Germinal center (tissue), 1 donor: ENCODE measurements at places on chromosomes 3 and 15.

- DNase-seq: no peak
Observed at GRCh38 chr15:36430726-36431265, 148.6 kb upstream of the CDIN1 start.

DNA sequence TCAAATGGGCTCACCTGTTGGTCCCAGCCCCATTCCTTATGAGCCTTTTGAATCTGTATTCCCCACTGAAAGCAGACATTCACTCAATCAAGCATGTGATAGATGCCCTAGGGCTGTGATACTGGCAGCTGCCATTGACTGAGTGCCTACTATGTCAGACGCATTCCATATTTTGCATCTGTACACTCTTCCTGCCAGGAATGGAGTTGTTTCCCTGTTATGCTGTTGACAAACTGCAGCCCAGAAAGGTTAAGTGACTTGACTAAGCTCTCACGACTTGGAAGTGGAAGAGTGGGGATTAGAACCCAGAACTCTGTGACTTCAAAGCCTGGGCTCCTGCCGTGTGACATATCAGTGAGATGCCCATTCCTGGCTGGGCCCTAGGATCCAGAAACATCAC is 211.4 kb downstream of the RPLP1 start:
- no peak for DNase-seq

DNA sequence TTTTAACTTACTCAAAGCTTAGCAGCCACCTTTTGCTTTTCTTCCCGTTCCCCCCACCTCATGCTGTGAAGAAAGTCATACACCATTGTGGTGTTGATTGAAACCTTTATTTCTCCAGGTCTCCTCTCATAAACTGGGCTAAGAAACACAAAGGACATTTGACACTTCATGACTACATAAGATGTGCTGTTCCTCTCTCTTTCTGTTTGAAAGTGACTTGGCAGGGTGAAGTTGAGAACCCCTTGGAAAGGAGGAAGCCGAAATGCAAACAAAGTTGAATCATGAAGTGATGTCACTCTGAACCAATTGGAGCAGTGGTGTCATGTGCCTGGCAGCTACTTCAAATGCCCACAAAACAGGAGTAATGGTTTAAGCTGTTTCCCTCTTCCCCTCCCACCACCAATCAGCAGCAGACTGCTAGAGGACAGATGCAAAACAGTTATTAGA is 174.7 kb downstream of the IGF1R start:
- DNase-seq: no peak

DNA sequence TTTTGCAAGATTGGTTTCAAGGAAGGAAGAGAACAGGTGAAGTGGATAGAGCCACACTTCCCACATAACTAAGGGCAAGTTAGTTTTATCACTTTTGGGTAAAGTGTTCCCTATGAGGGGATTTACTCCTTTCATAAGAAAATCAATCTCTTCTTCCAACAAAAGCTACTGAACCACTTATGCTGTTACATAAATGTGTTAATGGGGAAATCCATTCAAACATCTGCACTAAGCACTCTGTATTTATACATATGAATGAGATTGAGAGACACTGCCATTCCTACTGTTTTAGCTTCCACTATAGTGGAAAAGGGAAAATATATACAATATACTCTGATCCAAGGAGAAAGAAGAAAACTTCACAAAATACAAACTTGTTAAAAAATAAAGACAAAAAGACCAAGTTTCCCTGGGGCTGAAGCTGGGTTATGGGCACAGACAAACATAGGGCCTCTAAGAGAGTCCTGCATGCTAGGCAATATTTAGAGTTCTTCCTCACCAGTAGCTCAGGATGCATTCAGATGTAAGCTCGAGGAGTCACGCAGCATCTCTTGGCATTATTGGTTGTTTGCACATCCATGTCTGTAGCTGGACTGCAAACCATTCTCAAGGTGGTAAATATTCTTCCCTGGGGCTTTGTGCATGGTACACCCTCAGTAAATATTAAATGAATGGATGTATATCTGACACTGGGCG is 454.2 kb downstream of the FGF12 start:
- DNase-seq: no peak

- no peak for DNase-seq
Observed at GRCh38 chr3:146093896-146094295, 67.1 kb downstream of the PLOD2 start.

- no peak for DNase-seq
Observed at GRCh38 chr3:4841776-4842440, 137.3 kb upstream of the BHLHE40 start.

DNA sequence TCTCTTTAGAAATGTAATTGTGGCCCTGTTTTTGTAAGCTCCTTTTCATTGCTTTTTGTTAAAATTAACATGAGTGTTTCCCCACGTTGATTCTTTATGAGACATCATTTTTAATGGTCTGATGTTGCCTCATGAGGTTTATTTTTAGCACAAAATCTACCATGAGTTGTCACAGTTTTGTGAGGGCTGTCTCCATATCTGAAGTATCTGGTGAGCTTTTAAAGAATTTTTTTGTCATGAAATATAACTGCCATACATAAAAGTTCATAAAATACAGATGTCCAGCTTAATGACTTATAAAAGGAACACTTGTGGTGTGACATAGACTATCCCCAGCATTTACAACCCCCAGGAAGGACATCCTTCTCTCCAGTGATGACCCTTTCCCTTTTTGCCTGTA is 34.3 kb upstream of the CEMIP start:
- DNase-seq: no peak

DNA sequence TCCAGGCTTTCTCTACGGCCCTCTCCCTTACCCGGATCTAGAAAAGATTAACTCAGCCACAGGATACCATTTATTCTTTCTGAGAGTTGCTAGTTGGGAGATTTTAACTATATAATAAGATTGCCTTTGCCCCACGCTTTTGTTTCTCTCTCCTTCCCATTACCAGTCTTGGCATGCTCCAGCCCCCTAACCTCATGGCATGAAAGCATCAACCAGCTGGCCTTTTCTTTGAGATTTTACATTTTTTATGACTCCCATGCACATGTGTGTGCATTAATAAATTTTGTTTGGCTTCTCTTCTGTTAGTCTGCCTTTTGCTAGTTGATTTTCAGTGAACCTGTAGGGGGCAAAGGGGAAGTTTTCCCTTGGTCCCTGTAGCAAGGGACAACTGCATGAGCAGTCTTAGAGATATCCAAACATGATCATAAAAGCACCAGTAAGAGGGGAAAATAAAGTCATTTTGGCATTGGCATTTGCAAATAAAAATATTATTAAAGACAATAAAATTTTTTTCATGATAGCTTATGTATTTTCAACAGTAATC is 73.6 kb downstream of the OXSM start:
- DNase-seq: no peak

- DNase-seq: no peak
Observed at GRCh38 chr15:57873564-57874209, 167.2 kb downstream of the POLR2M start.

DNA sequence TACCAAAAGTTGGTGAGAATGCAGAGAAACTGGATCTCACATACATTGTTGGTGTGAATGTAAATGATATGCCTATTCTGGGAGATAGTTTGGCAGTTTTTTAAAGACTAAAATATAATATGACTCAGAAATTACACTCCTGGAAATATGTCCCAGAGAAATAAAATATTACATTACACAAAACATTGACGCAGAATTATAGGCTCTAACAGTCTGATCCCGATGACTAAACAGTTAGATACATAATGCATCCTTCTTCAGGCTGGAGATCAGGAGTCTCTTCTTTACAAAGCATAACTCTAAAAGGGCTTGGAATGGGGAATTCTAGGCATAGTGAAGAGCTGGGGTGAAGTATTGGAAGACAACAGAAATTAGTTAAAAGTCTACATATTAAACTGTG is 586.2 kb upstream of the NECTIN3 start:
- no peak for DNase-seq

DNA sequence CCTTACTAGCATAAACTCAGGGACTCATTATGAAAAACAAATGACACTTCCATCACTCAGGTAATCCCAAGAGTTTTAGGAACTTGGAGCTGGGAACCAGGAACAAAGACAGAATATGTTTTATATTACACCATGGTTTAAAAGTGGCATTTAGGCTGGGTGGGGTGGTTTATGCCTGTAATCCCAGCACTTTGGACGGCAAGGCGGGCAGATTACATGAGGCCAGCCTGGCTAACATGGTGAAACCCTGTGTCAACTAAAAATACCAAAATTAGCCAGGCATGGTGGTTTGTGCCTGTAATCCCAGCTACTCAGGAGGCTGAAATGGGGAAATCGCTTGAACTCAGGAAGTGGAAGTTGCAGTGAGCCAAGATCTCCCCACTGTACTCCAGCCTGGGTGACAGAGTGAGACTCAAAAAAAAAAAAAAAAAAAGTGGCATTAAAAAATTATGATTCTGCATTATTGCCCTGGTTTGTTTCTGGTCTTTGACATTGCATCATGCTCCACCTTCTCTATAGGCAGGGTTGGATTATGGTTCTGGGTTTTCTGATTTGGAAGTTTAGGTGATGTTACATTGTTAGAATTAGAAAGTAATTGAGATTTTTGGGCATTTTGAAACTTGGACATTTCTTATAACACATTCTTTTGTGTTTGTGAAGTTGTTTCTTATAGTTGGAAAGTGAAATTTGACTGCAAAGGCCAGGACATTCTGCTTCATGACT is 19.0 kb downstream of the SQOR start:
- no peak for DNase-seq

- DNase-seq: no peak
Observed at GRCh38 chr3:49026536-49026935, 2.7 kb downstream of the IMPDH2 start.

GRCh38 chr3:67215690-67216089 is 217.6 kb downstream of the KBTBD8 start:
- DNase-seq: no peak

- no peak for DNase-seq
Observed at GRCh38 chr3:188605231-188605630, 451.3 kb downstream of the LPP start.

DNA sequence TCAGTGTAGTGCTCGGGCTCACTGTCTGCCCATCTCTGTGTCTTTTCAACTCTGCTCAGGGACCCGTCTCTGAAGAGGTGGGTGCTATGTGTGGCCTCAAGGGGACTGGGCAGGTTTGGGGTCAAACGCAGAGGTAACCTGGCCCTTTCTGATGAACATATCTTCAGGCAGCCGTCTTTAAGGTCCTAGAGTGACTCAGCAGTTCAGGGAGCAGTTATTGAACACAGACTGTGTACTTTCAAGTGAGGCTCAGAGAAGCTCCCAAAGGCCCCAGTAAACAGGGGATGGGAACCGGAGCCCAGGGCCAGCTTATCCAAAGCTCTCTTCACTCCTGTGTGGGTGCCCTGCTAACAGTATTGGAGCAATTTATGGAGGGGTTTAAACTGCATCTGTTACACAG is 73.1 kb downstream of the WDR76 start:
- DNase-seq: no peak

GRCh38 chr15:55770261-55770660 is 27.3 kb upstream of the PRTG start:
- no peak for DNase-seq

GRCh38 chr3:118059096-118059495 is 975.5 kb downstream of the IGSF11 start:
- DNase-seq: no peak

GRCh38 chr3:162704238-162704637 is 1207.6 kb downstream of the OTOL1 start:
- no peak for DNase-seq

DNA sequence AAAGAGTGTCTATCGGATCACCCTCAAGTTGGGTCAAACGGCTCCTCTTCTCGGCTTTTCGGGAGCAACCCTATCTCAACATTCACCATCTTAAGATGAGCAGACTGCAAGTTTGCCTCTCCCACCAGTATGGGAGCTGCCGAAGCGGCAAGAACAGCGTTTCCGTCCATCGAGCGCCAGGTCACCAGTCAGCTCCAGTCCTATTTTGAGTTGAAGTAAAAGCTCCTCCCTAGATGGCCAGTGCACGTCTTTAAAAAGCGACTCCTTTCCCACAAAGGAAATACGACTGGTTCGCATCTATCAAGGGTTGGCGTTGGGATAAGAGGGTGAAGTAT is 369 bp upstream of the U2SURP start:
- DNase-seq: no peak

GRCh38 chr15:41928637-41929620 is 35.1 kb upstream of the SPTBN5 start:
- DNase-seq: peak; percentile 72

DNA sequence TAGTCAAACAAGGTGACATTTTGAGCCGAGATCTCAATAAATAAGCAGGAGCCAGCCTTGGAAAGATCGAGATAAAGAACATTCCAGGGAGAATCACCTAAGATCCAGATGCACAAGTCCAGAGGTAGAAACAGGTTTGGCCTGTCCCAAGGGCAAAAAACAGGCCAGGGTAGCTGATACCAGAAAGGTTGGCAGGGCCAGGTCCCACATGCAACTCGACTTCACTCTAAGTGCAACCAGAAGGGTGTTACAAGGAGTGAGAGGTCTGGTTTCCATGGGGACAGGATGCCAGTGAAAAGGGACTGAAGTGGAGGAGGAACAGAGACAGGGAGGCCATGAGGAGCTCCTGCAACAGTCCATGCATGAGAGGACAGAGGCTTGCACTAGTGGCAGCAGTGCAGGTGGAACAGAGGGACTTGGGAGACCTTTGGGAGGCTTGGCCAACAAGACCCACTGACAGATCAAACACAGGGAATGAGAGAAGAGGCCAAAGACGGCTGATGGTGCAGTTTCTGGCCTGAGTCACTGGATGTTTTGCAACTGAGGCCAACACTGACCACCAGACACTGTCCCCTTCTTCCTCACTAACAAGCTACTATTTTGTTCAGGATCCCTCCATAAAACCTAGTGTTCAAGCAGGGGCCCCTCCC is 5.2 kb downstream of the TPRA1 start:
- DNase-seq: no peak

DNA sequence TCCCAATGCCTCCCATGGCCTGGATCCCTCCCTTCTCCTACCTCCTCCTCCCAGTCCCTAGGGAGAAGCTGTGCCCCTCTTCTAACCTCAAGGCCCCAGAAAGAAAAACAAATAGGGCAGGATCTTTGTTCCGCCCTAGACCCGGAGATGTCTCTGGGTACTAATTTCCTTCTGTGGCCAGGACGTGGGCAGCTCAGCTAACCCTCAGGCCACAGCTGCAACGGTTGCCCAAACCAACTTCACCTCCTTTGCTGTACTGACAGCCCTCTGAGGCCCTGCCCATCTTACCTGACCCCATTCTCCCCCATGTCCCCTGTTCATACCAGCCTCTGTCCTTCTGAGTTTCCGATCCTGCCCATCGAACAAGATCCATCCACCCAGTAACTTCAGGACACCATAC is 70.7 kb downstream of the SRGAP3 start:
- DNase-seq: no peak

- DNase-seq: peak; percentile 15
Observed at GRCh38 chr3:150528354-150528797, 17.9 kb downstream of the SERP1 start.

DNA sequence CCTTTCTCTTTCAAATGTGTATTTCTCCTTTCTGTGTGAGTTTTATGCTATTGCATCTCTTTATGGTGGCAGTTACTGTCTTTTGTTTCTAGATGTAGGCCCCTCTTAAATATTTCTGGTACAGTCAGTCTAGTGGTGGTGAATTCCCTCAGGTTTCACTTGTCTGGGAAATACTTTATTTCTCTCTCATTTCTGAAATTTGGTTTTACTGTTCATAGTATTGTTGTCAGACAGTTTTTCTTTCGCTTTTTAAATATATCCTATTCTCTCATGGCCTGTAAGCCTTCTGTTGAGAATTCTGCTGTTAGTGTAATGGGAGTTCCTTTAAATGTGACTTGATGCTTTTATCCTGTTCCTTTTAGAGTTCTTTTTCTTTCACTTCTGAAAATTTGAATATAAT is 874.0 kb downstream of the PLOD2 start:
- no peak for DNase-seq

- no peak for DNase-seq
Observed at GRCh38 chr3:49213541-49213943, 42.1 kb downstream of the KLHDC8B start.

GRCh38 chr3:131597816-131598215 is 95.0 kb upstream of the MRPL3 start:
- no peak for DNase-seq
